CD4-positive, alpha-beta T cell treated with Interleukin-4 for 1 hour (primary cell): ENCODE measurements at places on chromosomes 2 and 18.
A peak's percentile ranks its signal among the peaks of the same experiment; 100 is the strongest.

DNA sequence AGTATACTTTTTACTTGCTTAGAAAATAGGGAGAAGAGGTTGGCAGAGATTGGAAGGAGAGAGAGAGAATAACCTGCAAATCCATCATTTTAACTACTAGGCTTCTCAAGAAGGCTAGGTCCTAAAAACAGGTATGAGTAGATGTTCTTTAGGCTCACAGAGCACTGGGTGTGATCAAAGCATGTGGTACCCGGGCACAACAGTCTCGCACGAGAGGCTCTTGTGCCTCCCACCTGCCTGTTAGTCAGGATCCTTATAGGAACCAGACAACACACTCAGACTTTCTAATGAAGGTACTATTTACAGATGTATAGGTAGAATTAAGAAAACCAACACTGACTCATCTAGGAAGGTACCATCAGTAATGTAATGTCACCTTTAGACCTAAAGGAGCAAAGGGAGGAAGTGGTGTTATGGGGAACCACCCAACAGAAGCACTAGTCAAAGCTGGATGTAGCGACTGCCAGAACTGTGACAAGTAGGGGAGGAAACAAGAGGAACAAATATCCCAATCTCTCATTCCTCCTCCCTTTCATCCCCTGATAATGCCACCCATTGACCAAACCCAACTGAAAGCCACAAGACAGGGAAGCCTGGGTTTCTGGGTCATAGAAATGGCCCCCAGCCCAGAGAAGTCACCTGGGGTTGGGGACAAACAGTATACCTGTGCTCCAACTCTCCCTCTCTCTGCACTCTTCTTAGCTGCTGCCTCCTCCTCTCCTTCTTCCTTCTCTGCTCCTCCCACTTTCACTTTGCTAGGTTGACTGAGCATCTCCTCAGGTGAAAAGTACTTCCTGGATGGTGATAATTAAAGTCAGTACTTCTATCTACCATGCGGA is 16.0 kb upstream of the MARCHF4 start:
- DNase-seq, result peak; percentile 52

DNA sequence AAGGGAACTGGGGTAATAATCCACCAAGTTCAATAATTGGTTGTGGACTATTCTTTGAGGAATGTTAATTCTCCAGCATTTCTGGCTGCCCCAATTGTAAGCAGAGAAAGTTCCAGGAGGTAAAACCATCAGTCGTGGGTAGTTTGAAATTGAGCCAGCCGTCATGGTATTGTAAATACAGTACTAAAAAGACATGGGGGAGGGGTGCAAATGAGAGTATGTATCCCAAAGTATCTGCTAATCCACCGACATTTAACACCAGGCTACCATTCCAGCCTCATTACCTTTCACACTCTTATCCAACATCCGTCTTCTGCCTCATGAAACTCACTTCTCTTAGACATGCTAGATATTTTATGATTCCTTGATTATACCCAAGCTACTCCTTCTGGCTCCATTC is 507.9 kb downstream of the ERBB4 start:
- no peak for DNase-seq

DNA sequence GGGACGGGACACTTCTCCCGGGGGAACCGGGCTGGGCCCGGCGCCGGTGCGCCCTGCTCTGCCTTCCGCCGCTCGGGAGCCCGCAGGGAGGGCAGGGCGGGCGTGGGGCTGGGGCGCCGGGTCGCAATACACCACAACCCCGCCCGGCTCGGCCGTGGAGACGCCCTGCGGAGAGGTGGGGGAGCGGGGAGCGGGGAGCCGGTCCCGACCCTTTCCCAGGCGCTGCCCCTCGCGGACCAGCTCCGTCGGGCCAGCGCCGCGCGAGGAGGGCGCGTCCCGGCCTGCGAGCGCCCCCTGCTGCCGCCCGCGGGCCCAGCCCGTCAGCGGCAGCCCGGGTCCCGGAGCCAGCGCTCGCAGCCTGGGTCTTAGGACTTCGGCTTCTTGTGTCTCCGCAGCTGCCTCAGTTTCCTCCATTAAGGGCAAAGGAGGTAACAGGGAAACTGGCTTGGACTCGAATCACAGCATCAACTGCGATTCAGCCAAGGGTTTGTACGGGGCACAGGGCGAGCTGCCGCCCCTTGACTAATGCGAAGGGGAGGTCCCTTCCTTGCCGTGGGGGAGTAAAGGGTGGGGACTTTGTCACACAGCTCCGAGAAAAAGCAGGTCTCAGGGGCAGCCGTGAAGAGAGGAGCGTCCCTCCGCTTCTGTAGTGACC is 635 bp upstream of the ADRA2B start:
- peak; percentile 64 for DNase-seq

DNA sequence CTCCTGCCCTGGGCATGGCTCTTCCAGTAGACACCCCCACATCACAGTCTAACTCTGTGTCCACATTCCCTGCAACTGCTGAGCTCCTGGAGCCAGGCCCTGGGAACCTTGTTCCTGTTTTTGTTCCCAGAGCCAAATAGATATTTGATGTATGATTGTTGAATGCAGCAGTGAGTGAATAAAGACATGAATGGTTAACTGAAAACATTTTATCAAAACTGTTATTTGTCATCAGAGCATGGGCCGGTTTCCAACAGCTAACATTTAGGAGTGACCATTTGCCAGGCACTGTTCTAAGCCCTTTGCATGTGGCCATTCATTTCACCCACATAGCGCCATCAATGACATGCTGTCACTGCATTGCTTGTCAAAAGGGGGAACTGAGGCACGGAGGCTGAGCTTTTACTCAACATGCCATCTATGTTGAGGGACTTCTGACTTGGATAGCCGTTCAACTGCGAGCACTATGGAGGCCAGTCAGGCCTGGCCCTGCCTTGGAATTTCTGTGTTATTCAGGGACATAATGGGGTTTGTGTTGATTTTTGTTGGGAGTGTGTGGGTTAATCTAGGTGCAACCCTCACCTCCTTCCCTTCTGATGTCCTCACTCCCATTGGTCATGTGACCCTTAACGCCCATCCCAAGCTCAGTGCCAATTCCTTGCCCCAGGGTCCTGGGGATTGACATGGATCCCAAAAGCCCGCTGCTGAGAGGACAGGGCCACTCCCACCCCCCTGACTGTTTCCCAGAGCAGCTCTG is 12.6 kb downstream of the IL1R1 start:
- no peak for DNase-seq

- DNase-seq, result no peak
These were observed 53.2 kb upstream of the GPR45 start for GRCh38 chr2:105188343-105188742.

DNA sequence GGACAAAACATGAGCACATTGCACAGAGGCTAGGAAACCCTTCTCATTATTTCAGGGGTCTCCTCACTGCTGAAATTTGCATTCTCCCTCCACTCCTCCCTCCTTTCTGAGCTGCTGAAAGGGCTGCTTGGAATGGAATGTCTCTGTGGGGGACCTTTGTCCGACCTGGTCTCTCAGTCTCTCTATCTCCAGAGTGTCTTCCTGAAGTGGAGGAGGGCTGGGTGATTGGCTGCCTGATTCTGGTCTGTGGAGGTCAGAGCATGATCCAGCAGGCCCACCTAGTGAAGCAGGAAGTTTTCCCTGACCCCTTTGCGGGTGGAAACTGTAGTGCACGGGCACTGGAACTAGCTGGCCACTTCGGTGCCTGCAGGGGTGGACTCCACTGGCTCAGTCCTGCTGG is 560.5 kb upstream of the HS6ST1 start:
- DNase-seq, result no peak

GRCh38 chr18:3552305-3552704 is 102.3 kb downstream of the TGIF1 start:
- DNase-seq, result no peak

DNA sequence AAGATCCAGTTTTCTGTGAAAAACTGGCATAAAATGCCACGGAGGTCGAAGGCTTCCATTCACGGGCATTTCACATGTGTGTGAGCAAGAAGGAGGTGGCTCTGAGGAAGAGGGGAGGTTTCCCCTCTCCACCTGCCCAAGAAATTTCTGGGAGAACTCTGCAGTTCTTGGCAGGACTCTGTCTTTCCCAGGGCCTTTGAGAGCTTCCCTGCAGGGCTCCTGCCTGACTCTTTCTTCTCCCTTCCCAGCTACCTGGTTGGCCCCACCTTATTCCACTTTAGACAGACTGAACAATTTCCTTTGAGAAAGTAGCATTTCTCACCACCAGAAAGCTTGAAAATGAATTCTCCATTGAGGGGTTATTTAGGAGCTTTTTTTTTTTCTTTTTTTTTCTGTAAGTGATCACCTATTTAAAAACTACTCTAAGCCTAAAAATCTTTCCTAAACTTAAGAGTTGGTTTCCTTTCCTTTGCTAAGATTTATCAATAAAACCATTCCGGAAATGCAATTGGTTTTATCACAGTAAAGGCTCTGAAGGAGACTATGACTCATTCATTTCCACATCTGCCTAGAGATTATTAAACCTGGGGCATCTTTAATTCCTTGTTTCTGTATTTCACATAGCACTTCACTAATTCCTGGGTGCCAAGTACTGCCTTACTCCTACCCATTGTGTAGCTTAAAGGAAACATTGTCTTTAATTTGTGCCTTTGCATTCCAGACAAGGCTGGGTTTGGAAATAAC is 59.3 kb downstream of the UNC80 start:
- no peak for DNase-seq

GRCh38 chr18:45619062-45619825 is 4.0 kb downstream of the SLC14A2 start:
- DNase-seq, result no peak
